ENCODE measurements at places on chromosomes 2 and 18.

DNA sequence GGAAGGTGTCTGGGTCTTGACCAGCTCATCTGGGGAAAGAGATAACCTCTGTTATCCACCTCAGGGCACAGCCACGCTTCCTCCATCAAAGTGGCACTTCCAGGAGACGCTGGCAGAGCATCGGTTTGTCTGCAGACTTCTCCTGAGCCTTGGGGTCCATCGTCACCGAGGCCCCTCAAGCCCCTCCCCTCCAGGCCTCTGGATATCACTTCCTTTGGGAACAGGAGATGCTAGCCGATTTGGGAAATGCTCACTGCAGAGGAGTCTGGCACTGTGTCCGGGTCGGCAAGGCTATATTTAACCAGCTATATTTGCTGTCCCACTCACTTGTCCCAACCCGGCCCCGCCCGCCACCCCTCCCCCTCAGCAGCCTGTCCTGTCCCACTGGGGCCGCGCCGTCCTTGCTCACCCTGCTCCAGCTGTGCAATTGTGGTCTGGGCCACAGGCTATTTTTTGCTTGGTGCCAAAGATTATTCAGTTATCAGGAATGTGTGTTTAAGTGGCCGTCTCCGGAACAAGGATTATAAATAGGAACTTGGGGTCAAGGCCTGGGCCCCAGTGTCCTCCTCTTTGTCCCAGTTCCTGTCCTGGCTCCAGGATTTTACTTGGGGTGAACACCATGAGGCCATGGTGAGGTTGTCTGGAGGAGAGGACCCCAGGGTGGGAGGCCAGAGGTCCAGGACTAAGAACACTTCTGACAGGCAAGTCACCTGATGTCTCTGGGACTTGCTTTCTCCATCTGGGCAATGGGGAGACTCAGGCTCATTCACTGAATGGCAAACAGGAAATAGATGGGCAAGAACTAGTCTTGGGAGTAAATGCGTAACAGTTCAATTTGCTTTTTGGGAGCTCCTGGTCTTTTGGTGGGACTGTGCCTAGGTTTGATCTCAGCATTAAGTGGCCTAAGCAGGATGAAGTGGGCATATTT, 263.6 kb downstream of the DYSF start:
- no peak for DNase-seq

DNA sequence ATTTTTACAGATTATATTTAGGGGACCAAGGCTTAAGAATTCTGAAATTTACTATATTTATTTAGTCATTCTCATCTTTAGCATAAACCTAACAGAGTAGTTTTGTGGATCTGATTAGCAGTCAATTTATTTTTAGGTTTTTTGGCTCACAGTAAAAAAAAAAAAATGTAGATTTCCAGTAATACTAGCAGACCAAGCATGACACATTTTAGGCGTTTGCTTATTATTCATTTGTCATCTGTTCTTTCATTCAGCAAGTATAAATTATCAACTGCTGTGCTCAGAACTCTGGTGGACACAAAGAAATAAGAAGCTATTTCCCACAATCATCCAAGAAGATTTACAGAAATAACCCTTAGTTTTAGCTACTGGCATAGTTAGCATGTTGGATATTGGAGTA, 20.6 kb downstream of the PDE1A start:
- no peak for DNase-seq

DNA sequence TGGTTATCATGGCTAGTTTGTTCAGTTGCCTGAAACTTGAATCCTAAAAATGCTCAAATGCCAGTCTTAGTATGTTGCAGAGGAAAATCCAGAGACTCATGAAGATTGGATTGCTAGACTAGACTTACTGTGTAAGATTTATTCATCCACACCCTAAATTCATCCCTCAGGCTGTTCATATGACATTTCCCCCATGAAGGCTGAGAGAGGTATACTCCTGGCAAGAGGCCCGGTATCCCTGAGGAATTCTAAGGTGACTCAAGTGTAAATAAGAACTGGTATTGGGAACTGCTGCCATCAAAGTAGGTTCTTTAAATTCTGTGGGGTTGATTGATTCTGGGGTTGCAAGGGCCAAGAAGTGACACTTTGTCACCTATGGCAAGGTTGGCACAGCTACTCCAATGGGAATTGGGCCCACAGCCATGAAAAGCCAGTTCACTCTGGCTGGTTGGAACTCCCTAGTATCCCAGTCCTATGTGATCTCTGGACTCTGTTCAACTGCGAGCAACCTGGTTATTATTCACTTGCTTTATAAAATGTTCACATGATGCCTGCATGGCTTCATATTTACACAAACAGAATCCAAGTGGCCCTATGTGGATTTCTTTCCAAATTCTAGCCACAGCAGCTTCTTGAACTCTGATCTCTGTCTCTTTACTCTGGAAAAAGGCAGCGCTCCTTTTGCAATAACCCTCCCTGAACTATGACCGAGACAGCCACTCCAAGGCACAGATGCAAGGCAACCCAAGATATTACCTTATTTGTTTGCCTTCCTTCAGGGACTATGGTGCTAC, 429.1 kb downstream of the CBLN2 start:
- DNase-seq: no peak

- DNase-seq: no peak
These were observed 772.6 kb downstream of the TSN start for GRCh38 chr2:122528061-122528460.

- DNase-seq: no peak
These were observed 321.5 kb upstream of the HNRNPA3 start for GRCh38 chr2:176891105-176891504.

- no peak for DNase-seq
These were observed 10.6 kb upstream of the FAM117B start for GRCh38 chr2:202624133-202624532.

- no peak for DNase-seq
These were observed 258.5 kb downstream of the PTGR3 start for GRCh38 chr18:74950479-74950878.

DNA sequence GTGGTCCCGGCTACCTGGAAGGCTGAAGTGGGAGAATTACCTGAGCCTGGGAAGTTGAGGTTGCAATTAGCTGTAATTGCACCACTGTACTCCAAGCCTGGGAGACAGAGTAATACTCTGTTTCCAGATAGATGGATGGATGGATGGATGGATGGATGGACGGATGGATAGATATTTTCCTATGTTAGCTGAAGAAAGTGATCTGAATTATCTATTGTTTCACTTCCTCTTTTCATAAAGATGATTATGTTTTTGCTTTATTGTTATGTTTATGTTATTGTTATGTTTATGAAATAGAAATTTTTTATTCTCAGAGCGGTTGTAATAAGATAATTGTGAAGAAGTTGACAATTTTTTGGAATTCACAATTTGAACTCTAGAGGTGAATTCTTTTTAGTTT, 33.3 kb upstream of the TTC27 start:
- no peak for DNase-seq

DNA sequence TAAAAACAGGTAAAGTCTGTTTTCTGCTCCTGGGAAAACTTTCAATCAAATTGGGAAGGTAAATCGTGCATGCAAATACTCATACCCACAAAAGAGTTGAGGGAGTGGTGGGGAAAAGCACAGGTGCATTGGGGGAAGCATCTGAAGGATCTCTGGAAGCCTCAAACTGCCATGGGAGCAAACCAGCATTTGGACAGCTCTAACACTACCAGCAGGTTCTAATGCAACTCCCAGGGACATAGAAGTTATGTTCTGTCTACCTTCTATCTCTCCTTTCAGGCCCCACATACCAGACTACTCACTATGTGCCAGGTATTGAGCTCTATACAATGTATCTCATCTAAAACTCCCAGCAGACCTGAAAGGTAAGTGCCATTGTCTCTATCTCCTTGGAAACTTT, 933.7 kb downstream of the NRXN1 start:
- no peak for DNase-seq

DNA sequence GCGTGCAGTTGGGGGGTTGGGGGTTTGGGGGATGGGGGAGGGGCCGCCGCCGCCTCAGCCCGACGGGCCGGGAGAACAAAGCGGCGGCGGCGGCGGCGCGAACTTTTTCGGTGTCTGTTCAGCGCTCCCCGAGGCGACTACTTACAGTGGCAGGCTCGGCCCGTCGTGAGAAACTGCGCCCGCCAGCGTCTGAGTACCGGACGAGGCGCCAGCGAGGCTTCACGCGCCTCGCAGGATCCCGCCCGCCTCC, 172 bp downstream of the PRKD3 start:
- peak; percentile 66 for DNase-seq

DNA sequence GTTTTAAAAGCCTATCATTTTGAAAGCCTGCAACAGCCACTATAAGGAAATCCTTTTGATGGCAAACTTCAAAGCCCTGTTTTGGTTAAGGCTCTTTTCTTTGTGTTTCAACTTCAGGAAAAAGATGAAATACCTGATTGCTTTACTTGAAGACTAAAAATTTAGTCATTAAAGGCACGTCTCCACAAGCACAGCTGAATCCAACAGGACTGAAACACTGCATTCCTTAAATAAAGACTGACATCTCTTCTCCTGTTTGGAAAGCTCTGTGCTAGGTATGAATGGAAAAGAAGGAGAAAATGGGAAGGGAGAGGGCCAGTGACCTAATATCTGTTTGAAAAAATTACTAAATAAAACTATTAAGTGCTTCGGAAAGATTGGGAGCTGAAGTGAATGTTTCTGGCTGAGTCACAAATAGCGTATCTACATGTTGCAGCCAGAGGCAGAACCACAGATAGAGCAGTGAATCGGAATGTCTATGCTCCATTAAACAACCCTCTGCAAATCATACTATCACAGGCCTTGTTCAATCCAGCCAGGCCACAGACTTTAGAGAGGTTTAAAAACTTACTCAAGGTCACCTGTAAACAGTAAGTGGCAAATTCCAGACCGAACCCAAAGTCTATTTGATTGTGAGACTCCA, 21.1 kb upstream of the RALBP1 start:
- no peak for DNase-seq

GRCh38 chr18:57223144-57223870, 76.4 kb downstream of the BOD1L2 start:
- DNase-seq: no peak

DNA sequence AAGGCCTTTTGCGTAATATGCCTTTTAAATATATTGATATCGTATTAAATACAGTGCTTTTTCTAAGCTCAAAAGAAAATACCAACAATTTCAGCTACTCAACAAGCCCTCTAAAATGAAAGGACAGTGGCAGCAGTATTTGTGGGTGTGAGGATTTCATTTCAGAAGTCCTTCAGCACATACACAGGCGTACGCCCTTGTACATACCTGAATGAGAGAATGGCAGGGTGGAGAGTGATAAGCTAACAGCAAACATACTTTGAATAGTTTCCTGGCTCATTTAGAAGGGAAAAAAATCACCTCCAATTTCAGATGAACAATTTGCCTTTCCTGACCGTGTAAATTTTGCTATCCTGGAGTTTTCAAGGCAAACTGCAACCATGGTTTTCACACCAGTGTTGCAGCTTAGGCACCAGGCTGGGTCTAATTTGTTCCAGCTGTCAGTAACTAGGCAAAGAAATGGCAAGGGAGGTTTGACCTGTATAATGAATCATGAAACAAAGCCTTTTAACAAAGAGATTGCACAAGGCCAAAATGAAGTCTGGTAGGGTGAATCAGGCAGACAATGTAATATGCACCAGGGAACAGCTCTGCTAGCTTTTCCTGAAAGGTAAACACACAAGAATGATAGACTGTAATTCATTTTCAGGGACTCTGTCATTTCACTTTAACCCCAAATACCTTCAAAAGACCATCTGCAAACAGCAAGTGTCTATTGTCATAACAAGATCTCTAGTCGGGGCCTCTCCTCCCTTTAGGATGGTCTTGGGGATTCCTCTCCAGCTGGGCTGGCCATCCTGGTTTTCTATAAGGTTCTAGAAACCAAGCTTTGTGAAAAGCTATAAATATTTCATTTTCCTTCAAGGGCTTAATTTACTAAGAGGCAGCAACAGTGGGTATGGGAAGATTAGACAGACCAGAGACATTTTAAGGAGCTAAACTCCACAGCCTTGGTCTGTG, 11.5 kb downstream of the ANKRD29 start:
- no peak for DNase-seq

GRCh38 chr2:217573571-217573970, 429.2 kb downstream of the TNS1 start:
- DNase-seq: no peak

- no peak for DNase-seq
These were observed 363 bp upstream of the RFTN2 start for GRCh38 chr2:197675711-197676188.

DNA sequence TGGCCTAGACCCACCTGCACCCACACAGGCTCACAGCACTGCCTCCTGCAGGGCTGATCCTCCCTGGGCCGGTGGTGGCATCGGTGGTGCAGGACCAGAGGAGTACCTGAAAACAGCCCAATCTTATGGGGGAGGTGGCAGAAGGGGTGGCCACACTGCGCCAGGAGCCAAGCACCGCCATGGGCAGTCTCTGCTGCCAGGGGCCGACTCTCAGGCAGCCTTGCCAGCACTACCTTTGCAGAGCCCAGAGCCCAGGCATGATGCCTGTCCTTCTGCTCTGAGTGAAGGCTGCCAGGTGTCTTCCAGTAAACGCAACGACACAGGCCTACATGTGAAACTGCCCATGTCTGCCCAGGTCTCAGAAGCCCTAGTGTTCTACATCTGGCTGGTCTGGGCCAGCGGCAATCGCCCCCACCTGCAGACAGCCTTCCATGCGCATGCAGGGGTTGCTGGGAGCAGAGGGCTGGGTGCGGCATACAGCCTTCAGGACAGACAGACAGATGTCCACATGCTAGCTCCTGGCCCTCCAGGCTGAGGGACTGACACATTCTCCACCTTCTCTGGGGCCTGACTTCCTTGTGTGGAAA, 6.8 kb downstream of the HS6ST1 start:
- DNase-seq: no peak

DNA sequence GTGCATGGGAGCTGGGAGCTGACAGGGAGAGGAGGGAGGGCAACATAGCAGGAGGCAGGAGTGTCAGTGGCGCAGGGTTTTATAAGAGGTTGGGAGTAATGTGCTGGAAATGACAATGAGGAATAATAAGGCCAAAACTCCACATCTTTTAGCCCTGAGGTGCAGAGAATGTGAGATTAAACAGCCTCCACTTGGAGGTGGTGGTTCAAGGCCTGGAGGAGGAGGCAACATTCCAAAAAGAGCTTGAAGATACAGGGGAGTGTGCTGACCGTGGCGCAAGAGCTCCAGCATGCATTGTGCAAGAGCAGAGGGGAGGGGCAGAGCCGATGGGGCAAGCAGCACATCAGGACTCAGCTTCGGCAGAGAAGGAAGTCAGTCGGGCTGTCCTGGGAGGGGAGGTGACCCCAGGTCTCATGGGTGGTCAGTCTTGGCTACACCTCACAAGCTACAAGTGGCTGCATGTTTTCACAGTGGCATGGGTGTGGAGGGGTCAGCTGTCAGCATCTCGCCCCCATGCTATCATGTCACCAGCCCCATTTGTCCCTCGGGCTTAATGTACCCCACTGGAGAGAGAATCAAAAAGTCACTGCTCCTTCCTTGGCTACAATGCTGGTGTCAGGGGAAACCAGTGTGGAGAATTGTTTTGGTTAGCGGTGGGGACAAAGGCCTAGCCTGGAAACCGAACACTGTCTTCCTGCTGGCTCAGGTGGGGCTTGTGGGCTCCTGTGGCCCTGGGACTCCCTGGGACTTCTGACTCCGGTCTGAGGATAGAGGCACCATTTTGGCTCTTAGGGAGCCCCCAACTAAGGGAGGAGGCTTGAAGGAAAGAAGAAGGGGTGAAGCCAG, 208.0 kb downstream of the ZFP36L2 start:
- DNase-seq: no peak

GRCh38 chr2:234994438-234995321, 42.9 kb downstream of the SH3BP4 start:
- DNase-seq: no peak

- DNase-seq: no peak
These were observed 28.0 kb upstream of the BARD1 start for GRCh38 chr2:214837466-214837865.

GRCh38 chr18:2898186-2898640, 51.4 kb downstream of the EMILIN2 start:
- no peak for DNase-seq

Measured in activated CD4-positive, alpha-beta T cell treated with anti-CD3 and anti-CD28 coated beads, Interleukin-2, Interleukin-6, amounts not matched to agents 100 ng/mL and 50 ng/mL, durations not matched to agents 16 hours and 8 hours (primary cell).